ENCODE measurements at places on chromosomes 12 and 14.

- DNase-seq = no peak
Measured at GRCh38 chr12:65881348-65881961, 57.2 kb downstream of the HMGA2 start.

DNA sequence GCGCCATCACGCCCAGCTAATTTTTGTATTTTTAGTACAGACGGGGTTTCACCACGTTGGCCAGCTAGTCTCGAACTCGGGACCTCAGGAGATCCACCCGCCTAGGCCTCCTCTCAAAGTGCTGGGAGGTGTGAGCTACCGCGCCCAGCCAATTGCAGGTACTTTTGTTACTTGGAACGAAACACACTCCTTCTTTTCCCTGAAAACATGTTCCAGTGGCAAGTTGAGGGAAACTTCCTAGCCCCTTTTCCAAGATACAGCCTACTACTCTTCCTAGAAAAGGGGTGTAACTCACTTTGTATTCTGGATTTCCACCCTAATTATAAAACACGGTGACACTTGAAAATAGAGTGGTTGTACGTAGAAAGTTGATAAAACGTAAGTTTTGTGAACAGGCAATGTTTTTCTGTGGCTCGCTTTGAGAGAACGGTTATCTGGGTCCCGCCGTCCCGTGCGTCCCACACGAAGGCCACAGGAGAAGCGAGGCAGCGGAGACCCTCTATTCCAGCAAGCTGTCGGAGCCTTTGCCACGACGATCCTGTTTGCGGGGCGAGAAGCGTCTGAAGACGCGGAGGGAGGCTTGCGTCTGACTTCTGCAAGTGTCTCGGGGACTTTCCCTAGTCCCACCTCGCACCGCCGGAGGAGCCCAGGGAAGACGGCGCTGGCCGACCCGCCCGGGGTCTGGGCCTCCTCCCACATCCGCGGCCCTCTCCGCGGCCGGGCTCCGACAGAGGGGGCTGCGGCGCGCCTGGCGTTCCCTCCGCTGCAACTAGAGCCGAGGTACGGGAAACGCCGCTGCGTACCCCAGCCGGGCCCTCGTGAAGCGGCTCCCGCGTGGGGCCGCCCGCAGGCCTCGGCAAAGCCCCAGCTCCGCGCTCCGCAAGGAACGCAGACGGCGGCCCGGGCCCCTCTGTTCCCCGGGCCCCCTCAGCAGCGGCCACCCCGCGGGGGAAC lies 745 bp downstream of the CDCA4 start:
- DNase-seq = no peak

DNA sequence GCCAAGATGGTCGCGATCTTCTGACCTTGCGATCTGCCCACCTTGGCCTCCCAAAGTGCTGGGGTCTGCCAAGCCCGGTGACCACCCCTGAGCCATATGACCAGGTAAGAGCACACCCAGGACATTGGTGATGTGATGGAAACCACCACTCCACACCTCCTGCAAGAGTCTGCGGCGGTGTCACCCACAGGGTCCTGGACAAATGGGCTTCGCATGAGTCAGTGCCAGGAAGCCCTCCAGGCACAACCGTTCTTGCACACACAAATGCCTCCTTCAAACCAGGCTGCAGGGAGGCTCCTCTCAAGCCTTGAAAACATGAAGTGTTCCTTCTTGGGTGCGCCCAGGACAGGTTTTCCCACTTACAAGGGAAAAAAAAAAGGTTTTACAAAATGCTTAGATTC lies 16.6 kb downstream of the PITPNM2 start:
- no peak for DNase-seq

DNA sequence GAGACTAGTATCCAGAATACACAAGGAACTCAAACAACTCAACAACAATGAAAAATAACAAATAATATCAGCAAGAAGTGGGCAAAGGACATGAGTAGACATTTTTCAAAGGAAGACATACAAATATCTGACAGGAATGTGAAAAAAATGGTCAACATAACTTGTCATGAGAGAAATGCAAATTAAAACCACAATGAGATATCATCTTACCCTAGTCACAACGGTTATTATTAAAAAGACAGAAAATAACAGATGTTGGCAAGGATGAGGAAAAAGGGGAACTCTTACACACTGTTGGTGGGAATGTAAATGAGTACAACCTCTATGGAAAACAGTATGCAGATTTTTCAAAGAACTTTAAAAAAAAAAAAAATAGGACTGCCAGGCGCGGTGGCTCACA lies 20.4 kb downstream of the VWF start:
- no peak for DNase-seq

- no peak for DNase-seq
Measured at GRCh38 chr14:59474172-59474571, 9.0 kb upstream of the GPR135 start.

GRCh38 chr12:68733661-68734071 lies 12.3 kb upstream of the SLC35E3 start:
- DNase-seq = no peak

DNA sequence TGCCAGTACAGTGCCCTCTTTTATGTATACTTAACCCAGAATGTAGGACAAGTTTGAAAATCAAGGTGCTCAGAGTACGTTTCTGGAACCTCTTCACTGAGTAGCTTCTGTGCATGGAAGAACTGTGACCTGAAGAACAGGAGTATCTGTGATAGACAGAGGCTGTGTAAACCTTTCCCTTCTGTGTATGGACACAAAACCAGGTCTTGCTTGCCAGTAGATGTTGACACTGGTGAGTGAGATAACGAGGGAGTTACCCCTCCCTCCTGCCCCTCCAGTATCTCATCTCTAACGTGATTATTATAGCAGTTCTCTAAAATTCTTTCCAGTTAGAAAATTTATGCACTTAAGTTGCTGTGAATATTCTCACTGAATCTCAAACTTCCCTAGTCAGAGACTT lies 170.8 kb downstream of the RPL10L start:
- no peak for DNase-seq

DNA sequence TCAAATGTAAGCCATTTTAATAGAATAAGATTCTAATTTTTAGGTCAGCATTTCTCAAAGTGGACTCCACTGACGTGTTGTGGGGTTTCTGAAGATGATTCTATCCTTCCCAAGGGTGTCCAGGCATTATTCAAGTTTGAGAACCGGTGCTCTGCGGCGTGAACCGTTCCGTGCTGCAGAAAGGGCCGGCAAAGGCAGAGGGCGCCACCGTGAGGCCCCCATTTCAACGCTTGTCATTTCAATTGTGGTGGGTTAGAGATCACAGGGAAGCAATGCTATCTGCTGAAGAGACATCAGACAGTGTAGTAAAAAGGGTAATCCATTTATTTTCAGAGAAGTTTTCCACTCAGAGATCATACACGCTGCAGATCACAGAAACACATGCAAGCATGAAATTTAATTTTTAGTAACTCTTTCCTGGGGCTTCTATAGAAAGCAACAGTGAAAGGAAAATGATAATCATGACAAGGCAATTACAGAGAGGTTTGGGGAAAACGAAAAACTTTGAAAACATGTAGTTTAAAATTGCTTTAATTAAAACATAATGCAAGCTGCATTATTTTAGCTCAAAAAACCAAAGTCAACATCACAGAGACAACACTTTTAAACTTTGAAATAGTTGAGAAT lies 201.7 kb downstream of the EXOC5 start:
- no peak for DNase-seq

- no peak for DNase-seq
Measured at GRCh38 chr12:24014915-24015832, 65.7 kb upstream of the SOX5 start.

DNA sequence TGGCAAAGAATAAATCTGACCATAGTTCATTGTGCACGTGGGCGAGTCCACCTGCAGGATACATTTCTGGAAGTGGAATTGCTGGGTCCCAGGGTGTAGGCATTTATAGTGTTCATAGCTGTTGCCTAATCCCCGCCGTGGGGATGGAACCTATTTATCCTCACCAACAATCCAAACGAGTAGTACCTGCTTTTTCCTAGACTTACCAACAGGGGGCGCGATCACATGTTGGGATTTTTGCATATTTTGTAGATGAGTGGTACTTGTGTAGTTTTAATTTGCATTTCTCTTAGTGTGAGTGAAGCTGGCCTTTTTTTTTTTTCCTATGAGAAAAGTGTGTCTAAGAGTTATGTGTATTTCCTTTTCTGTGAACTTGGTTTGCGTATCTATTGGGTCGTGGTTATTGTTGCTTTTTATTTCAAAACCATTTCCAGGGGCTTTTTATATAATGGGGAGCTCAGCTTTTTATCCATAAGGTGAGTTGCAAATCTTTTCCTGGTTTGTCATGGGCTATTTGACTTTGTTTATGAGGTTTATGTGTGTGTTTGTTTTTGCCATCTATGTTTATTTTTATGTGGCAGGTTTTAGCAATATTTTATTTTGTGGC lies 67.2 kb downstream of the CCDC92 start:
- DNase-seq = no peak

- DNase-seq = no peak
Measured at GRCh38 chr12:25546318-25546717, 6.8 kb downstream of the LMNTD1 start.

GRCh38 chr14:50362764-50363713 lies 33.6 kb downstream of the CDKL1 start:
- no peak for DNase-seq

- no peak for DNase-seq
Measured at GRCh38 chr12:15428632-15429031, 106.3 kb downstream of the PTPRO start.

GRCh38 chr14:105397350-105397931 lies 897 bp upstream of the TEX22 start:
- DNase-seq = no peak

GRCh38 chr12:121807642-121808347 lies 4.0 kb downstream of the SETD1B start:
- no peak for DNase-seq

- DNase-seq = no peak
Measured at GRCh38 chr12:42332301-42333285, 6.6 kb downstream of the PPHLN1 start.

DNA sequence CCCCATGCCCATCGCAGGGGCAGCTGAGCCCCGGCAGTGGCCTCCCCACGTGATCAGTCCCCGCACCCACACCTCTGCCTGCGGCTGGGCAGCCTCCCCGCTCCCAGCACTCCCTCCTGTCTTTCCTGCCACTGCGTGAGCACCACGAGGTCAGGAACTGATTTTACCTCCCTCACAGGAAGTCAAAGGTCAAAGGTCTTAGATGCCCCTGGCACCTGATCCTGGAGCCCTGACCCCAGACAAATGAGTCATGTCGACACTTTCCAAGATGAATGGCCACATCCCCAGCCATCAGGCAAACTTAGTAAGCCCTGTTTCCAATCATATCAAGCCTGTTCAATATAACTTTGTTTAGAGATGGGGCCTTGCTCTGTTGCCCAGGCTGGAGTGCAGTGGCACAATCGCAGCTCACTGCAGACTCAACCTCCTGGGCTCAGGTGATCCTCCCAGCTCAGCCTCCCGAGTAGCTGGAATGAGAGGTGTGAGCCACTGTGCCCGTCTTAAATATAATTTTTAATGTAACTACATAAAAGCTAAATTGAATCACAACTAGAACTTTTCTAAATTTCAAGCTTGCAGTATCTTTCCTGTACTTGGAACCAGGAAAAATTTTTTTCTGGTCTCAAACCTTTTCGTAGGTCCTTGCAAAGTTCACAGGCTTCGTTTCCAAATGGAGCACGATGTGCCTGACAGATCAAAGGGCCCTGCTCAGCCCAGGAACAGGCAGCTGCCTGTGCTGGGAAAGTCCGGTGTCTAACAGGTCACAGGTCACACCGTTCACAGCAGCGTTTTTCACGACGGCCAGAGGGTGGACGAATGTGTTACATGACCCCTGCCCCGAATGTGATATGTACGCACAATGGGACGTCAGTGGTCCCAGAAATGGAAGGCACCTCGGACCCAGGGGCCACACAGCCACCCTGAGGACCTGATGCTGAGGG lies 1.9 kb downstream of the LRCOL1 start:
- no peak for DNase-seq

- no peak for DNase-seq
Measured at GRCh38 chr14:21241218-21241819, 27.9 kb downstream of the HNRNPC start.

DNA sequence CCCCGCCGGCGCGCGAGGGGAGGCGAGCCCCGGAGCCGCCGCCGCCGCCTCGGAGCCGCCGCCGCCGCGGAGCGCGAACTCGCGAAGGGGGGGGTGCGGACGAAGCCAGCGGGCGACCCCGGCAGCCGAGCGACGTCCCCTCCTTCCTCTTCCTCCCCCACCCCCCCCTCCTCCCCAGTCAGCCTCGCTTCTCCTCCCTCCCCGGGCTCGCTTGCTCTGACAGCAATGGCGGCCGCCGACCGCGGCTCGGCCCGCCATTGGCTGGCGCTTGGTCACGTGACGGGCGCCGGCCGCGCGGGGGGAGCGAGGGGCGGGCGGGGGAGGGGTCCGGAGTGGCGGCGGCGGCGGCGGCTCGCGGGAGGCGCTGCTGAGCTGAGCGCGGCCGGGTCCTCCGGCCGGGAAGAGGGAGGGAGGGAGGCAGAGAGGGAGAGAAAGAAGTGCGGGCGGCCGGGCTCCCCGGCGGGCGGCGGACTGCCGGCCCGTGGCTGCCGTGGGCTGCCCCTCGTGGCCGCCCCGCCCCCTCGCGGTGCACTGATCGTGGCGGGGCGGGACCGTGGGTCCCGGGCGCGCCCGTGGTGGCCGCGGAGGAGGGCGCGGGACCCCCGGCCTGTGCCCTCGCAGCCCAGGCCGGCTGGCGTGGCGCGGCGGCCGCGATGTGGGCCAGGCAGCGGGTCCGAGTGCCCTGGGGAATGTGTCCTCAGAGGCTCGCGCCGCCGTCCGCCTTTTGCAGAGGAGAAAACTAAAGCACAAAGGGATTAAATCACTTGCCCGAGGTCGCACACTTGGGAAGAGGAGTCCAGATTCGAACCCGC lies at the start of gene MED13L:
TSS of gene MED13L (minus strand) at position 227 of the 812 bp plus-strand sequence. CDS start 562 bp downstream, outside the sequence.
- DNase-seq = no peak

- DNase-seq = no peak
Measured at GRCh38 chr14:52919971-52920370, 30.9 kb downstream of the FERMT2 start.

- DNase-seq = no peak
Measured at GRCh38 chr14:100726550-100727085, at the start of gene DLK1. Gene DLK1 (plus strand): TSS chr14:100726892. CDS start chr14:100727069, 177 bp downstream.

GRCh38 chr12:88876857-88877256 lies 296.6 kb upstream of the KITLG start:
- DNase-seq = no peak

DNA sequence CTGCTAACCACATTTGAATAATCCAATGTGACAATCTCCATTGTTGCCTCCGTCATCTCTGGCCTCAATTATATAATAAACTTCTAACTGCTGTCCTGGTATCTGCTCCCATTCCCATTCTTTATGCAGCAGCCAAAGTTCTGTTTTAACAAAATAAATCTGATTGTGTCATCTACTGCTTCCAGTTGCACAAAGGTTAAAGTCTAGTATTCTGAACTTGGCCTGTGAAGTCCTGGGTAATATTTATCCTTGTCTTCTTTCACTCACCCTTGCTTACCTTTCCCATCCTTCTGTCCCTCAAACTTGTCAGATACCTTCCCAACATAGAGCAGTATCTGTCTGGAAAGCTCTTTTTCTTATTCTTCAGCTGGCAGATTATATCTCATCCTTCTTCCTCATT lies 19.3 kb upstream of the STRAP start:
- no peak for DNase-seq

- no peak for DNase-seq
Measured at GRCh38 chr12:93108985-93109384, 179.9 kb upstream of the EEA1 start.

GRCh38 chr12:109568486-109568885 lies 4.8 kb downstream of the MMAB start:
- DNase-seq = no peak
